ENCODE measurements at places on chromosomes 13 and 19.

- no peak for DNase-seq
Measured at GRCh38 chr19:41695745-41696144, 7.7 kb upstream of the CEACAM7 start.

- no peak for DNase-seq
Measured at GRCh38 chr19:38417544-38418506, 8.2 kb downstream of the RASGRP4 start.

- DNase-seq, result no peak
Measured at GRCh38 chr13:25168790-25169189, 3.3 kb downstream of the AMER2 start.

DNA sequence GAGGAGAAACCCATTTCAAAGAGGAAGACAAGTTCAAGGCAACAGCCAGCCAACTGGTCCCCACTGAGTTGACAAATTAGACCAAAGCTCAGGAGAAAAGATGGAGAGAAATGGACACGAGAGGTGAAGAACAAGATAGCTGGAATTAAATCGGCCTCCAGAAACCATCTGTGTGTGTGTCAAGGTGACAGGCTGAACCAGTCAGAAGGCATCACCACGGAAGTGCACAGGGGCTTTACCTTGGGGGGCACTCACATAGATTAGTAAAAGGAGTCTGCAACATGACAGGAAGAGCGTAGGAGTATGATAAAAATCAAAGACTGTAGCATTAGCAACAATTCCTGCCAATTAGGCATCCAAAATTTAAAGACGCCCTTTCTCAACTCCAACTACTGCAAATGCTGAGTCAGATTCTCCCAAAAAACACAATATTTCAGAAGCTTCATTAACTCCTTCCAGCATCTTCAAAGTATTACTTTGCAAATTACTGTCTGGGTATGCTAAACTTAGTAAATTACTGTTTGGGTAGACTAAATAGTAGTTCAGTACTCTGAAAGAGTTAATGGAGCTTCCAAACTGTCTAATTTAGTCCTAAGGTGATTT is 66.2 kb downstream of the FOXO1 start:
- DNase-seq, result no peak

- DNase-seq, result no peak
Measured at GRCh38 chr13:74346960-74347359, 212.8 kb upstream of the KLF12 start.

- peak; percentile 73 for DNase-seq
Measured at GRCh38 chr19:35123573-35123972, 8.0 kb downstream of the FXYD3 start.

DNA sequence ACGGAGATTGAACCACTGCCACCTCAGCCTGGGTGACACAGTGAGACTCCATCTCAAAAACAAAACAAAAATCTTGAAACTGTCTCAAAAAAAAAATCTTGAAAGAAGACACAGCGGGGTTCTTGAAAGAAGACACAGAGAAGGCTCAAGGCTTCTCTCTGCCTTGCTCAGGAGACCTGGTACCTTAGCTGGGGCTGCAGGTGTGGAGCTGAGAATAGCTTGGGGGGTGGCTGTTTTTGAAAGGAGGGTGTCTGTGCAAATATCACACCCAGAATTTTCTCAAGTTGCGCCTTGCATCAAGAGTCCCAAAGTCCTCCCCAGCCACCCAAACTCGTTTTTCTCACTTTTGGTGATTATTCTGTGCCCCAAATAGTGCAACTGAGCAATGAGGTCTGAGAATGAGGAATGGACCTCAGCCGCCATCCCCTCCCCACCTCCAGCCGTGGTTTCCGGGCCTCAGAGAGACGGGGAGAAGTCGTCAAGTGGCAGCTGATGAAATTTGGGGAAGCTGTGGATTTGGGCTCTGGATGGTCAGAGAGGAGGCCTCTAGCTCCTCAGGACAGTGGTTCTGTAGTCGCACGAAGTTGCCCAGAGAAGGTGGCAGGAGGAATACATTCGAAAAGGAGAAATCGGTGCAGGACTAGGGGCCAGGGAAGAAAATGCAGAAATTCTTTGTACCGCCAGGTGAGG is 8.8 kb downstream of the S1PR2 start:
- DNase-seq, result no peak

GRCh38 chr13:24452044-24452443 is 60.5 kb downstream of the PARP4 start:
- DNase-seq, result no peak

DNA sequence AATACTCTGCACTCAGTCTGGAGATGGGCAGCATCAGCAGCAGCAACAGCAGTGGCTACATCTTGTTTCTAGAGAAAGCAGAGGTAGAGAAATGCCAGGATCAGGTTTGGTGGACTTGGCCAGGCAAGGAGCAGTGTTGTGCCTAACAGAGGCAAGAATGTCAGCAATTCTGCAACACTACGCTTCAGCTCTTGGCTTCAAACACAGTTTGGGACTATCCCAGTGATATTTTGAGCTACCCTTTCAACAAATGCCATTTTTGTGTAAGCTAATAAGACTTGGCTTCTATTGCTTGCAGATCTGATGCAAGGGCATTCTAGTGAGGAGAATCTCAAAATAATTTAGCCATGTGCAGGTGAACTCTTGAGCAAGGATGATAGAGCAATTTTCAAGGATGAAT is 271.3 kb downstream of the PCDH20 start:
- no peak for DNase-seq

DNA sequence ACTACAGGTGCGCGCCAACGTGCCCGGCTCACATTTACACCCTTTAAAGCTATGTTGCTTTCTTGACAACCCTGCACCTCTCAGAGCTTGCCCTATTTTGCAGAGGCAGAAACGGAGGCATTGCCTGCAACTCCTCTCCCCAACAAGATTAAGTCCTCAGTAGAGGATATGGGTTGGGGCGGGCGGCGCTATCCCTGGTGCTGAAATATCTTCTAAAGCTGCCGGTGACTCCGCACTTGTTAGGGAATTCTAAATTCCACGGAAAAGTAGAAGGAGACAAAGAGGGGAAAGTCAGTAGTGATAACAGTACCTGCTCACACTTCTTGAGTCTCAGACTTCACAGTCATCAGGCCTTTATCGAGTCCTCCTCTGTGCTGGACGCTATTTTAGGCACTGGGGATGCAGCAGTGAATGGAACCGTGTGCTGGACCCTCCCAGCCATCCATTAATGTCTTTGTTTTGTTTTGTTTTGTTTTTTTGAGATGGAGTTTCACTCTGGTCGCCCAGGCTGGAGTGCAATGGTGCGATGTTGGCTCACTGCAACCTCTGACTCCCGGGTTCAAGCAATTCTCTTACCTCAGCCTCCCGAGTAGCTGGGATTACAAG is 18.0 kb downstream of the SLC5A5 start:
- peak; percentile 26 for DNase-seq

- peak; percentile 36 for DNase-seq
Measured at GRCh38 chr19:42206871-42207755, 10.4 kb downstream of the DEDD2 start.

GRCh38 chr13:76741046-76741445 is 145.2 kb downstream of the KCTD12 start:
- no peak for DNase-seq

- DNase-seq, result no peak
Measured at GRCh38 chr19:47494211-47494547, 10.2 kb upstream of the KPTN start.

DNA sequence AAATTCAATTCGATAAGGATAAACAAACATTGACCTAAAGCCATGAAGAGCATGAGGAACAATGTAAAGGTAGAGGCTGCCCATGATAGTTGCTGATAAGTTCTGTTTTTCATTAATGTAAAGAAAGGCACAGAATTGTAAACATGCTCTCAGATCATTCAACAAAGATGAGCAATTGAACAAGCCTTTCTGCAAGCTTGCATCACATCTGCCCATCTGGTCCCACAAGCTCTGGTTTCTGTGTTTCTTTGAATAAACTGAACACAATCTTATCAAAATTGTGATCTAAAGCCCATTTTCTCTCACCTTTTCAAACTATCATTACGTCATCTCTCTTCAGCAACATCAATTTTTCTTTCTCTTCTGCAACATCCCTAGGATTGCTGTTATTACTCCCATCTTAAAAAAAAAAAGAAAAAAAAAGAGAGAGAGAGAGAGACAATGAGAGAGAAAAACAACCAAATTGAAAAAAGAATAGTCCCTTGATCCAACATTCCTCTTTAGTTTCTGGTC is 487.2 kb upstream of the GPC6 start:
- DNase-seq, result no peak

DNA sequence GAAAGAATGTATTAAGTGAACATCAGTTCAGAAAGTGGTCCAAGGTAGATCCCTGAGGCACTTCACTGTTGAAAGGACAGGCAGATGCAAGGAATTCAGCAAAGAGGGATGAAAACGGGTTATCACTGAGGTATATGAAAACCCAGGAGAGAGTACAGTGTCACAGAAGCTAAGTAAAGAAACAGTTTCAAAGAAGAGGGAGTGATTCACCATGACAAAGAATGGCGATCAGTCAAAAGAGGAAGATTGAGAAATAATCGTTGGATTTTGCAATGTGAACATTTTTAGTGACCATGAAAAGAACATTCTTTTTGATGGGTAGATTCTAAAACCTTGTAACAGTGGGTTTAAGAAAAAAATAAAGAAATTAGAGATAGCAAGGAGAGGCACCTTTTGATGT is 99.3 kb downstream of the EPSTI1 start:
- peak; percentile 65 for DNase-seq
